Tracheal epithelial cell (primary cell): ENCODE measurements at places on chromosomes 2 and 18. TPM values are rescaled to one million over a fixed set of nuclear protein-coding genes. Genes with fewer than 3 reads are reported as not detected.

The TNFRSF11A gene
- total RNA-seq: 0.21 and 0.72 TPM in 2 replicates

The COPS9 gene
- total RNA-seq: 25.4 and 36.1 TPM in 2 replicates

The VWA3B gene
- total RNA-seq: under 0.01 TPM in 1 of 2 replicates, not detected in the other

The AQP4 gene
- under 0.01 and 0.72 TPM in 2 replicates for total RNA-seq

The DNAJC27 gene
- 1.5 and 4.1 TPM in 2 replicates for total RNA-seq

The KCNG2 gene
- total RNA-seq: not detected in 2 replicates

The SLC16A14 gene
- 0.96 and 4.9 TPM in 2 replicates for total RNA-seq
